NK-92 treated with Interleukin-12 subunit alpha and Interleukin-12 subunit beta, amount 100 ng/mL, for 24 hours (cell line): ENCODE measurements at places on chromosomes 6 and 20.

DNA sequence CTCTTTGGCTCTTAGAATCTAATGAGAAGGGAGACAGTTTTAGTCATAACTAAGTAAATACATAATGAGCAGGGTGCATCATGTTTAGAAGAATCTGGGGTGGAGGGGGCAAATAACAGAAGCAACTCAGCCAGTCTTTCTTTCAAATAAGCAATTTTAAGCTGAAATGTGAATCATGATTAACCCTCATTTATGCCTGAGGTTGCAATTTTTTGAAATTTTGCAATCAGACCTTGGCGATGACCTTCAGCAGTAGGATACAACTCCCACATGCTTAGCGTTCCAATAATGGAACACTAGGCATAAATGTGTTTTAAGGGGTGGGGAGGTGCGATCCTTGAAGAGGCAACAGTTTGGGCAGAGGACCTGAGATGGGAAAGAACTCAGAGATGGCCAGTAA lies 30.6 kb downstream of the TMEM14B start:
- no peak for DNase-seq

DNA sequence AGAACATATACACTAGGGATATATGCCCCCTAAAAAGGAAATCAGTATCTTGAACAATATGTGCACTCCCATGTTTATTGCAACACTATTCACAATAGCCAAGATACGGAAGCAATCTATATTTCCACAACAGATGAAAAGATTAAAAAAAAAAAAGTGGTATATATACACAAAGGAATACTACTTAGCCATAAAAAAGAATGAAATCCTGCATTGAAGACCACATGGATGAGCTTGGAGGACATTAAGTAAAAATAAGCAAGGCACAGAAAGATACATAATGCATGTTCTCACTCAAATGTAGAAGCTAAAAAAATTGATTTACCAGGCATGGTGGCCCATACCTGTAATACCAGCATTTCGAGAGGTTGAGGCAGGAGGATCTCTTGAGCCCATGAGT lies 4.6 kb downstream of the GOPC start:
- DNase-seq, result no peak

DNA sequence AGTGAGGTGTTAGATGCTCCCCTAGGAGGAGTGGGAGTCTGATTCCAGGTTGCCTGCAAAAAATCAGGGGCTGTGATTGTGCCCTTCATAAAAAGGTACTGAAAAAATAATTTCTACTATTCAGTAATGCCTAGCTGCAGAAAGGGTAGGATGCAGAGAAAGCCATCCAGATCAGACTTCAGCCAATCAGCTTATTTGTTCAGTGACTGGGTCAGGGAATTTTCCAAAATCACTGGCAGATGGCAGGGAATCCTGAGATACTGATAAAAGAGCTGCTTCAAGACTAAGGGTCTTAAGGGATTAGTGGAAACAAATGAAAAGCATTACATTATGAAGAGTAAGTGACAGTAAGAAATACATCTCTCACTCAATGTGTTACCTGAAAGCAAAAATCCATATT lies 42.8 kb upstream of the MTRF1L start:
- DNase-seq, result no peak

GRCh38 chr6:134921276-134921675 lies 28.6 kb downstream of the ALDH8A1 start:
- no peak for DNase-seq

- no peak for DNase-seq
Measured at GRCh38 chr20:19758133-19758500, at the start of gene RIN2. TSS of gene RIN2 (plus strand) at chr20:19758258. CDS start at chr20:19889602, 131,344 bp downstream.

- no peak for DNase-seq
Measured at GRCh38 chr6:30006170-30007131, 54.6 kb upstream of the POLR1H start.

DNA sequence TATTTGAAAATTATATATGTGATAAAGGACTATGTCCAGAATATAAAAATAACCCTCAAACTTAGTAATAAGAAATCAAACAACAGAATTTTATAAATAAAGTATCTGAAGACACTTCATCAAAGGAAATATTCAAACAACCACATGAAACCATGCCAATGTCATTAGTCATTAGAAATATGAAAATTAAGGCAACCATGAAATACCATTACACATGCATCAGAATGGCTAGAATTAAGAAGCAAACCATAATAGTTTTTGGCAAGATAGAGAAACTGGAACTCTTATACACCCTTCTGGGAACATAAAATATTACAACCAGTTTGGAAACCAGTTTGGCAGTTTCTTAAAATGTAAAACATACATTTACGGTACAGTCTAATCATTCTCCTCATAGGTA lies 137.2 kb upstream of the ADGRB3 start:
- DNase-seq, result no peak

GRCh38 chr20:10613911-10614310 lies 59.9 kb downstream of the JAG1 start:
- DNase-seq, result no peak

DNA sequence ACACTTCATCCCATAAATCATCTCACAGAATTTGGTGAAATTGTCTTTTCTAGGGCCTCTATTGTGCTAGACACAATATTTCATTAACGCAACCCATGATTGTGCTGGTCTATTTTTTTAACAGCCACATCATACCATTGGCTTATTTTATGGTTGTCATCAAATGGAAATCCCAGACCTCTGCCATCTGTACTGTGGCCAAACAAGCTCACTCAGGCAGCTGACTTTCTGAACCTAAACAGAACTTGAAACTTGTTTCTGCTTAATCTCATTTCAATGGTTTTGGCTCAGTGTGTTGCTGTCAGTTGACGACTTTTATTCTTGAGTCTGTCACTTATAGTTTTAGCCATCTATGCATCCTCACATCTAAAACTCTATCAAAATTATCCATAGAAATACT lies 111.8 kb downstream of the HAO1 start:
- no peak for DNase-seq

DNA sequence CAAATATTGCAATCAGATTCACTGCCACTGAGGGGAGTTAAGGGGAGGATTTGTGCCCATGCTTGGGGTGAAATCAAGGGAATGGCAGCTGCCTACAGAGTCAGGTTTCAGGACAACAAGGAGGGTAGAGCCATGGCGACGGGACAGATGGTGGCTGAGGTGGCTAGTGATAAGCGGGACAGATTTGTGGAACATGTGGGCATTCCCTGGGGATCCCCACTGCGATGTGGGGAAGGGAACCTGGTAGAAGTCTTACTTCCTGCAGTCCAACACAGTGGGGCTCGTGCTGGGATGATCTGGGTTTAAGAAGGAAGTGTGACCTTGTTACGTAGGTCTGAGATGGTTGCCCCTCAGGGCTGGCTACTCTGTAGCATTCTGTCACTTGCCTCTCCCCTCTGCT lies 292.0 kb upstream of the JARID2 start:
- no peak for DNase-seq

DNA sequence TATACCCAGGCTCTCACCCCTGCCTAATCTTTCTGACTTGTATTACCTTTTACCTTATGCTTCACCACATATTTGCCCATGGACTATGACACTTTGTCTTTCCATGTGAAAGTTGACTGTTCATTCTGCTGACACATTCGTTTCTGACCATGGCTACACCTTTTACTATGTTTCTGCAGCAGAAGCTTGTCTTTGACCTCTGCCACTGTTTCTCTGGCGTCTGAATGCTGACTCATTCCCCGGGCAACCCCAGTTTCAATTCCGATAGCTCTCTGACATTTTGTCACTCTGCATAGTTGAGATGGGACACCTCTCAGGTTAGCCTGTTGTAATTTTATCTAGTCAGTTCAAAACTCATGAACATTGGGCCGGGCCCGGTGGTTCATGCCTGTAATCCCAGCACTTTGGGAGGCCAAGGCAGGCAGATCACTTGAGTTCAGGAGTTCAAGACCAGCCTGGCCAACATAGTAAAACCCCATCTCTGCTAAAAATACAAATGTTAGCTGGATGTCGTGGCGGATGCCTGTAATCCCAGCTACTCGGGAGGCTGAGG lies 50.7 kb downstream of the SLC26A8 start:
- no peak for DNase-seq
